ENCODE measurements at places on chromosomes 4 and X.
A peak's percentile ranks its signal among the peaks of the same experiment; 100 is the strongest.

- no peak for DNase-seq
Observed at GRCh38 chrX:132953354-132953753, 5.1 kb downstream of the HS6ST2 start.

DNA sequence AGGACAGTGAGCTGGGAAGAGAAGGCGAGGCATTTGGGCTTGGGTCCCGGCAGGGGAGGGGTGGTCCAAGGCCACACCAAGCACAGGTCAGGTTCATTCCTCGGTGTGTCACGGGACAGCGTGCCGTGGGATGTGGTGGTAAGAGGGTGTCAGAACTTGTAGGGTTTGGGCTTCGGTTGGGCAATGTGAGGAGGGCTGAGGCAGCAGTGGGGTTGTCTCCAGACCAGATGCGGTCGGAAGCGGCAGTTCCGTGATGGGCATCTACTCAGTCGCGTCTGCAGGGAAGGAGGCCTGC lies 22.1 kb downstream of the ADRA2C start:
- DNase-seq, result no peak

DNA sequence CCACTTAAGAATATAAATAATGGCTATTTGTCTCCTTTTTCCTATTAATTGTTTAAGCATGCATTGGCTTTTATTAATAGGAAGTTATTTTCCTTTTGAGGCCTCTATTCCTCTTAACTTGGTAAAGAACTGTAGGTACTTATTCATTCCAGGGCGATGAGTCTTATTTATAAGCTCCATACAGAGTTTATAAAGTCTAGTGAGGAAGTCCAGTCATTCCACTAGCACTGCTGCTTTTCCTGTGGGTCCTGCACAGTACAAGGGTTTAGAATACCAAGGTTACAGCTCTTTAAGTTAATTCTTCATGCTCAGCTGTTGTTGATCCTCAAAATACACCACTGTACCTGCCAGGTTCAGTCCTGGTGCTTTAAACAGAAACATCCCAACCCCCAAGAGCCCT lies 28.5 kb upstream of the WNK3 start:
- DNase-seq, result no peak

DNA sequence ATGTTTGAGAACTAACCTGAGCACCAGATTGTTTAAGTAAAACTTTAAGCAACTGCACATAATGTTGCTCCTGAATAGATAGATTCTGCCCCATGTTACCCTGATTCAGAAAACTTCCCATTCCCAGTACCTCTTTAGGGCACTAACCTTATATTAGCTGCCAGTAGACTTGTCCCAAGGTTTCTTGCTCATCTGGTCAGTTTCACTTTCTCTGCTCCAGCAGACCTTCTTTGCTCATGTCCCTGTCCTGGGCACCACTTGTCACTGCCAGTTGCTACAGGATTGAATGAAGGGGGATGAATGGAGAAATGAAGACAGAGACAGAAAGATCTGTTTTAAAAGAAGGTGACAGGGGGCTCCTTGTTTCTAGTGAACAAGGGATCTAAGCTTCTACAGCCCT lies 65.2 kb upstream of the UGT2B10 start:
- no peak for DNase-seq

DNA sequence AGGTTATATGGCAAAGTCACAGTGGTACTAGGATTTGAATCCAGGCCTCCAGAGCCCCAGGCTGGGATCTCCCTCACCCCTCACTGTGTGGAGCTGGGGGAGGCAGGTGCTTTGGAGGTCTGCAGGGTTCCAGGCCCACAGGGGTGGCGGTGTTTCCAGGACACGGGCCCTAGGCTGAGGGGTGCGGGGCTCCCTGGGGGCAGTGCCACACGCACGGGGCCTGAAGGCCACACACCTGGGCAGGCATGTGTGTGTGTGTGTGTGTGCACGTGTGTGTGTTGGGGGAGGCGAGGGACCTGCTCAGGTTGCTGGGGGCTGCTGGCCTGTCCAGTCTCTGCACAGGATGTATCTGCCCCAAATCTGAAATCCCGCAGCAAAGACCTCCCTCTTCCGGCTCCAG lies 18.8 kb downstream of the SH3TC1 start:
- no peak for DNase-seq

DNA sequence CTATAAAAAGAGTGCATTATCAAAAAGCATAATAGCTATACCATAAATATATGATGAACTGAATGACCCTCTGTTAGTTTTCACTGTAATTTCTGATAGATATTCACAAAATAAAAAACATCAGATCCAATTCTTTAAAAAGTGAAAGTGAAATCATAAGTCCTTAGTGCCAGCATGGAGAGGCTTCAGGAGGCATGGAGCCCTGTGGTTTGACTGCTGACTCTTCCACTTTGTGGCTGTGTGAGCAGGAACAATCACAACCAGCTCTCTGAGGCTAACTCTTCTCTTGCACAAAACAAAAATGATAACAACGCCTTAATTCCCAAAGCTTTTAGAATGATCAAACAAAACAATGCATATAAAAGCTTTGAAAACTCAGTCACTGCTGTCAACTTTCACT lies 1143.9 kb downstream of the PDHA2 start:
- no peak for DNase-seq

- DNase-seq, result no peak
Observed at GRCh38 chr4:119697887-119698393, 69.3 kb upstream of the PDE5A start.

DNA sequence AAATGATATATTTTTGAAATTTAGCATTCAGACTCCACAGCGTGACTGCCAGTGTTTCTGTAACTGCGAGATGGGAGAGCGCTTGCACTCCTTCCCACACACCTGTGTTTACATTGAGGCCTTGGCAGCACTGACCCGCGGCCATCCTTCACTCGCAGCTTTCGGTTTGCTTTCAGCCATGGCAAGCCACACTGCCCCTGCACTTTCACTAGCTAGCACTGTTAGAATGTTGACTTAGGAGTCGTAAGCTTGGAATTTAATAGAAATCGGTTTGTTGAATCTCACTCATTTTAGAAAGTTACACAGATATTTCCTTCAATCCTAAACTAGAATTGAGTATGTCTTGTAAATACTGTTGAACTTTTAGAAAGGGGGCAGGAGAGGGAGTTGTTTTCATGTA lies 136.2 kb downstream of the CFAP299 start:
- no peak for DNase-seq

- peak; percentile 6 for DNase-seq
Observed at GRCh38 chrX:45714866-45715265, 514.2 kb upstream of the DIPK2B start.

DNA sequence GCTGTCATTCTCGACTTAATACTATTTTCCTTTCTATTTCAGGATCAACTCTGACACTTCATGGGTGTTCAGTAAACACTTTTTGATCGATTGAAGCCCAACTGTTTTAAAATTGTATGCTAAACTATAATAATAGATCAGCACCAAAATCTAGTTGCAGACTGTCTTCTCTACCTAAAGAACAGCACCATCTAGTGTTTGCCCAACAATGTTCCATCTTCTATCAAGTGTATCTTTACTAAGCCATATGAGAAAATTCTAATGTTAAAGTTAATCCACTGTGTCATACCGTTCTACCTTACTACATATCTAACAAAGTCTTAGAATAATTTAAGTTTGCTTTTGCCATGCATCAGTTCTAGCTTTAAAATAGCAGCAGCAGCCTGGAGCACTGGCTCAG lies 113.0 kb upstream of the PRDX4 start:
- no peak for DNase-seq

- DNase-seq, result no peak
Observed at GRCh38 chr4:80042821-80043220, 30.2 kb downstream of the ANTXR2 start.

DNA sequence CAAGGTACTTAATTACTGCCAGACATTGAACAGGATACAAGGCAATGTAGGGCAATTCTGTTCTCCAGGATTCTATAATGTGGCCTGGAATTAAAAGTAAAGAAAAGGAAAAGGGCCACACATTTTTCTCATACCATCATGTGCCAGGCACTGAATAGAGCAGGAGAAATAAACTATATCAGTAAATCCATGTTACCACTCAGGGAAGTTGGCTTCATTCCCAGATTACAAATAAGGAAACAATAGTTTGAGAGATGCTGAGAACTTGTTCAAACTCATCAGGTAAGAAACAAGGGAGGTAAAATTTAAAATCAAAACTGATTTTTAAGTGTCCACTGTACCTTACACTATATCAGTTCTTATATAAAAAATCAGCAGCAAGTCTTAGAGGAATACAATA lies 645.0 kb upstream of the ATOH1 start:
- no peak for DNase-seq

DNA sequence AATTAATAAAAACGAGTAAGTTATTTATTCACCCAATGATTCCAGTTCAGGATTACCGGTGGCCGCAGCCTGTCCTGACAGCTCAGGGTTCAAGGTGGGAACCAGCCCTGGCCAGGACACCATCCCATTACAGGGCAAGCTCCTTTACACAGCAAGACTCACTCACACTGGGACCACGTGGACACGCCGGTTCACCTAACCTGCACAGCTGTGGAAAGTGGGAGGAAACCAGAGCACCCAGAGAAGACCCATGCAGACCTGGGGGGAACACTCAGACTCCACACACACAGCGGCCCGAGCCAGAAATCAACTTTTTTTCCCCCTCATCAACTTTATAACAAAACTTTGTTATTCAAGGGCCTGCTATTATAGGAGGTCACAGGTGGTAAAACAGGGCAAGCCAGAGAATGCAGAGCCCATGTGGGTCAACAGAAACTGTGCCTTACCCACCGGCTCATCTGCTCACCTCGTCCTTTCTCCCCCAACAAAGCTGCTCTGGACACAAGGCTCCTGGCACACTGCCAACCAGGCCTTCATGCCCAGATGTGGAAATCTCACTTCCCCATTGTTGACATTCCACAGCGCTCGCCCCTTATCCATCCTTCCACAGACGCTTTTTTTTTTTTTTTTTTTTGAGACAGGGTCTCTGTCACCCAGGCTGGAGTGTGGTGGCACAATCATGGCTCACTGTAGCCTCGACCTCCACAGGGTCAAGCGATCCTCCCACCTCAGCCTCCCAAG lies 8.0 kb upstream of the ODAPH start:
- no peak for DNase-seq

All from CD4-positive, alpha-beta T cell treated with Interleukin-1 beta for 1 hour (primary cell).